ENCODE measurements at places on chromosomes 2 and 18.

DNA sequence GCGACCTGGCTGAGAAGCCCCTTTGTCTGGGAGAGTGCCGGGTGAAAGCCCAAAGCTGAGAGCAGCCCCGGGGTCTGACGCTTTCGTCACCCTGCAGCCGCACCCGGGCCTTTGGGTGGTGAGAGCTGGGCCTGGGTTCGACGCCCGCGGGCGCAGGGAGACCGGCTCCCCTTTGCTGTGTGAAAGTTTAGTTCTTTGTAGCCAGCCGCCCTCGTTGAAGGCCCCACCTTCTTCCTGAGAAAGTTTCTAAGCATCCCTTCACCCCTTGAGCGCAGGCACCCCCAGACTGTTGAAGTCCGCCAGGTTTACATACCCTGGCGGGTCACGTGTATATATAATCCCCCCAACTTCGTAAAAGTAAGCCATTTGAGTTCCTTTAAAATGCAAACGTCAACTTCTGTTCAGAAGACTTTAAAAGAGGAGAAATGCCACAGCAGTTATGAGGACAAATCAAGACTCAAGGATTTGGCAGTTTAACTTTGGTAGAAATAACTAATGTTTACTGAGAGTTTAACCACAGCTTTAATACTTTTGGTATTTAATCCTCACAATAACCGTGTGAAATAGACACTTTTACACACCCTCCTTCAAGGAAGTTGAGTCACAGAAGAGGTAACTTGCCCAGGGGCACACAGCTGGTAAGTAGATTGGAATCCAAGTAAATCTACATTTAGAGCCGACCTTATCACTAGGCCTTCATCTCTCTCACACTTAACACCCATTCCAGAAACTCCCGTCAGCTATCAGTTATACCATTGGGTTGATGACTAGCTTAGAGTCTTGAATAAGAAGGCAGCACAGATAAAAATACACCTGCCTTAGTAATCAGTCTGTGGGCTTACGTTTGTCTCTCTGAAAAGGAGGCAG is 1.1 kb upstream of the MBOAT2 start:
- DNase-seq, result no peak

GRCh38 chr2:76050196-76050595 is 339.5 kb upstream of the GCFC2 start:
- DNase-seq, result no peak

DNA sequence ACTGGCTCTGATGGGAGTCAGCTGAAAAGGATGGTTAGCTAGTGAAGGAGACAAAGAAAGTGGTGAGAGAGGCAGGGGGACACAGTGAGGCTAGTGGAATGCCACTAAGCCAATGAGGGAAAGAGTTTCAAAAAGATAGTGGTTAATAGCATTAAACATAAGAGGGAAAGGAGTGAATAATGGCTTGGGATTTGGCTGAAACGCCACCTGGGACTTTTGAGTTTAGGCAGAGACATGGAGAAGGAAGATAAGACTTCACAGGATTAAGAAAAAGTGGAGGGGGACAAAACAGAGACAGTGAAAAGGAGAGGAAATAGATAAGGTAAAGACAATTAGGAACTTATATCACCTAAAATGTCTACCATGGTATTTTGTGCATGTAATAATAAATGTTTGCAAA is 6.9 kb downstream of the CD28 start:
- no peak for DNase-seq

DNA sequence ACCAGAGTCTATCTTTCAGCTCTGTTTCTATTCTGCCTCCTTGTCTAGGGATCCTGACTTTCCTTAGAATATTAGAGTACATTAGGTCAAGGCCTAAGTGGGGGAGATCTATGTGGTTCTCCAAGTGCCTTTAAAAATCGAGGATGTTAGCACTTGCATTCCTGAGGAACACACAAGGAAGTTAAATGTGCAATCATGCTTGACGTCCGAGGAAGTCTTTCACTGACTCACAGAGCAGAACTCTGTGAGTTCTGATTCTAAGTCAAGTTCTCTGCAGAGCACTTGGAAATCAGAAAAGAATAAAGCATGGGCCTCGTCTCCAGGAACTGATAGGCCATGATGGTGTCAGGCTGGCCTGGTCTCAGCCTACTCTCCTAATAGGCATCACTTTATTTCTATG is 17.2 kb downstream of the FHOD3 start:
- no peak for DNase-seq
